ENCODE measurements at places on chromosomes 3 and 15.

- DNase-seq: no peak
These were observed 1.5 kb downstream of the CLDN1 start for GRCh38 chr3:190320594-190321362.

- DNase-seq: no peak
These were observed 45.1 kb downstream of the APH1B start for GRCh38 chr15:63322541-63322940.

DNA sequence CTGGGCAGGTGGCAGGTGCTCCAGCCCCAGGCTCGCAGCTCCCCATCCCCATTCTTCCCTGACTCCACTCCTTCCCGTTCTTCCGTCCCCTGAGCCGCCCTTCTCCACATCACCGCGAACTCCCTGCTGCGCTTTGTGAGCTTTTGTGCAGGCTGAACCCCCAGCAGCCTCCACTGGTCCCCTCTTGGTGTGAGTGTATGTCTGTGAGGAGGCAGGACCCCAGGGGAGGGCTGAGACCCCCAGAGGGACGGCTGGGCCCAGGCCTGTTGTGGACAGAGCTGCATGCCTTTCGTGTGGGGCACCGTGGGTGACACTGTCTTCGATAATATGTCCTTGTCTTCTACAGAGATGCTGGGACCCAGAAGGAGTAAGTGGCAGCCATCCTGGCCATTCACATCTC is 7.3 kb upstream of the ITIH3 start:
- no peak for DNase-seq

DNA sequence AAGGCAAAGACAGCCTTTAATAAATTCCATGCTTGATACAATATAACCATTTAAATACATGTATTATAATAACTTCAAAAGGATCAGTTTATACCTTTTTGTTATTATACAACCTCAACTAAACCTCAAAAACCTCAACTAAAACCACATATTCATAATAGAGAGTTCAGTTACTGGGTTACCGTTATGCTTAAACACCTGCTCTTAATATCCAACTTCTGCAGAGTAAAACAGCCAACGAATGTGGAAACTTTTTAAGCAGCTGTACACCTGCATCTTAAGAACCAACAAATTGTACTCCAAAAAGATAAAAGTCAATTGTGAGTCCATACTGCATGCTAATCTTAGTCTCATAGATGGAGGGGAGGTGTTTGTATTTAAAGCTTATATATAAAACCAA is 53.5 kb downstream of the TFDP2 start:
- DNase-seq: no peak

DNA sequence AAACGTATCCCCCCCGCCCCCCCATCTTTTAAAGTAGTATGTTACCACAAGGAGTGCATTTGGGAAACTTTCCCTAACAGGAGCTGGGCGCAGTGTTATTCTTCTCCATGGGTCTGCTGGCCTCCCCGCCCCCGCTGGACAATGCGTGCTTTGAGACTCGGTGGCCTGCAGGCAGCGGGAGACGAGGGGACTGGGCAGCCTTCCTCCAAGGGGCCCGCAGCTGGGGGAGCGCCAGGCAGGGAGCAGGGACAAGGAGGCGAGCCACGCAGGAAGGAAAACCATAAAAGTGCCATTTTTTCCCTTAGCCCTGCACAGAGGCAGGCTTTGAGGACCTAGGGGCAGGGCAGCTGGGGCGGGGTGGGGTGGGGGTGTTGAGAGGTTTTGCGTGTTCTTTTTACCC is 14.1 kb downstream of the SOX2 start:
- no peak for DNase-seq

DNA sequence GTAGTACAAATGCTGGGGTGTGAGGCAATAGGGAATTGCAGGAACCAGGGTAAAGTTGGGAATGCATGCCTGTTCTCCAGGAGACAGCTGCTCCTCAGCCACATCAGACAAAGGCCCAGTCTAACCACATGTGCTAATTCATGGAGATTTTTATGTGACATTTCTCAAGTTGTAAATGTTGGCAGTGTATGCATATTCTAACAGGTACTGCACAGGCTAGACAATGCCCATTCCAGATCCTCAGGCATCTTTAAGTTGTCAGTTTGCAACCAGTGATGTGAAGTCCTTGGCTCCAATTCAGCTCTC is 84.9 kb downstream of the EEFSEC start:
- no peak for DNase-seq

- DNase-seq: no peak
These were observed 225.1 kb downstream of the SNRPN start for GRCh38 chr15:25179673-25180511.

DNA sequence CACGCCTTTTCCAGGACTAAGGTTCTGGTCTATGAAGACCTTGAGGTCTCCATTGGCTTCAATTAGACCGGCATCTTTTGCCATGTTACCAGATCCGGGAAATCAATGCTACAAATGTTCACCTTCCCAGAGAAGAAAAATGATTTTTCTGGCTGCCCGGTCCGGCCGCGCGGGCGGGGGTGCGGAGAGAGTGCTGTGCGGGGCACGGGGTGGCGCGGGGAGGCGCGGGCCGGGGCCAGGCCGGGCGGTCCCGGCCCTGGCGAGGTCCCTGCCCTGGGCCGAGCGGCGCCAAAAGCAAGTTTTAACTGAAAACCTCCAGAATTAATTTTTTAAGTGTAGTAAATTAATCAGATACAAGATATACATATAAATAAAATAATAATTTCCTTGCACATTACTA is 128.2 kb downstream of the MINAR1 start:
- no peak for DNase-seq

DNA sequence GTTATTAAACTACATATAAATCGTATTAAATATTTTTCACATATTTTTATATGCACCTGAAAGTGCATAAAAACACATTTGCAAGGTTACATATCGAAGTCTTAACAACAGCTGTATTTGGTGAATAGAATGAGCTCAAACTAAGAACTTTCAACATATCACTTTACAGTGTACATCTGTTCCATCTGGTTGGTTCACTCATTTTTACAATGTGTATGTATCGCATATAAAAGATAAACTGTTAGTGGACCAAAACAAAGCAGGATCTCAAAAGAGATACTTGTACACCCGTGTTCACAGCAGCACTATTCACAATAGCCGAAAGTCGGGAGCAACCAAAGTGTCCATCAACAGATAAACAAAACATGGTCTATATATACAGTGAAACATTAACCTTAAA is 55.8 kb downstream of the TBL1XR1 start:
- no peak for DNase-seq

DNA sequence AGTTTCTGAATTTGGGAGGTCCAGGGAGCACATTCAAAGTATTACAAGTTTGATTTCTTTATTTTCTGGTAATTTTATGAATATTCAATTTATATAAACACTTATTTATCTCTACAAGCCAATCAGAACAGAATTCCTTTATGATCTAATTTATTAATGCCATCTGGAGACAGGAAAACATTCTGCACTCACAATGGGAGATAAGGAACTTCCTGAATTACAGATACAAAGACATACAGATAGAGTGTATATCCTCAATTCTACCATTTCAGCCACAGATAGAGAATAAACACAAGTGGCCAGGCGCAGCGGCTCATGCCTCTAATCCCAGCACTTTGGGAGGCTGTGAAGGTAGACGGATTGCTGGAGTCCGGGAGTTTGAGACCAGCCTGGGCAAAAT is 86.0 kb downstream of the IQCH start:
- DNase-seq: no peak

- DNase-seq: no peak
These were observed 32.0 kb upstream of the PPP4R2 start for GRCh38 chr3:72964633-72965032.

GRCh38 chr15:51855612-51856011 is 26.2 kb downstream of the TMOD3 start:
- no peak for DNase-seq

- DNase-seq: no peak
These were observed 207.2 kb upstream of the NAALADL2 start for GRCh38 chr3:174651951-174652350.

GRCh38 chr15:52523647-52524046 is 5.0 kb downstream of the MYO5A start:
- DNase-seq: no peak

- no peak for DNase-seq
These were observed 5.6 kb downstream of the TP53BP1 start for GRCh38 chr15:43487271-43487895.

Measured in stimulated activated CD4-positive, alpha-beta T cell treated with anti-CD3 and anti-CD28 coated beads, TNF-alpha, amount 100 ng/mL, for 24 hours (primary cell).